Stimulated activated CD4-positive, alpha-beta T cell treated with anti-CD3 and anti-CD28 coated beads, Interleukin-15, amount 100 ng/mL, for 1 hour (primary cell): ENCODE measurements at places on chromosomes 12 and 14.

- DNase-seq = no peak
These were observed 349.6 kb upstream of the CLEC14A start for GRCh38 chr14:38605193-38606114.

- no peak for DNase-seq
These were observed 810.1 kb downstream of the FSCB start for GRCh38 chr14:43697003-43697402.

GRCh38 chr14:31965735-31966598 is 111.1 kb upstream of the ARHGAP5 start:
- DNase-seq = no peak

DNA sequence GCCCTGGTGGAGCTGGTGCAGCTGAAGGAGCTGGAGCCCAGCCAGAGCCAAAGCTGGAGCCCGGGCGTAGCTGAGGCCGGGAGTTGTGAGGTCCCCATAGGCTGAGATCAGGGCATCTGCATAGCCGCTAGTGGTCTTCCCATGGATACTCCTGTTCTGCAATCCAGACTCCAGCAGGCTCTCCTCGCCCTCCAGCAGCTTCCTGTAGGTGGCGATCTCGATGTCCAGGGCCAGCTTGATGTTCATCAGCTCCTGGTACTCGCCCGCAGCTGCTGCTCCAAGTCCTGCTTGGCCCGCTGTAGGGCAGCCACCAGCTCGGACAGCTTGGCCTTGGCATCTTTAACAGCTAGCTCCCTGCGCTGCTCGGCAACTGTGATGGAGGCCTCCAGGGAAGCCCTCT is 966.1 kb downstream of the FSCB start:
- no peak for DNase-seq

DNA sequence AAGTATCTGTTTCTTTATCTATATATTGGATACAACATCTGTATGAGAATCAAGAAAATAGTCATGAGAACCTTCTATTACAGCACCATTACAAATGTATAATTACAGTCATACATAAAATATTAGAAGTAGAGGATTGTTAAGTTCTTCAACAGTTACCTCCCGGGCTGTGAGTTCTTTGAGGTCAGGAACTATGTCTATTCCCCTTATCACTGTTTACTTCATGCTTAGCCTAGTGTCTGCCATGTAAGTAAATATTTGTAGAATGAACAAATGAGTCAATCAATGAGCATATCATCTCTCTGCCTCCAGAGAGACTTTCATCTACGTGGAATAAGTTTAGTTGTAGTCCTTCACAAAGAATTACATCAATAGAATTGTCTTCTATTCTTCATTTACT is 47.2 kb downstream of the PUS7L start:
- no peak for DNase-seq

- DNase-seq = no peak
These were observed 45.8 kb upstream of the TBX3 start for GRCh38 chr12:114729731-114730130.

DNA sequence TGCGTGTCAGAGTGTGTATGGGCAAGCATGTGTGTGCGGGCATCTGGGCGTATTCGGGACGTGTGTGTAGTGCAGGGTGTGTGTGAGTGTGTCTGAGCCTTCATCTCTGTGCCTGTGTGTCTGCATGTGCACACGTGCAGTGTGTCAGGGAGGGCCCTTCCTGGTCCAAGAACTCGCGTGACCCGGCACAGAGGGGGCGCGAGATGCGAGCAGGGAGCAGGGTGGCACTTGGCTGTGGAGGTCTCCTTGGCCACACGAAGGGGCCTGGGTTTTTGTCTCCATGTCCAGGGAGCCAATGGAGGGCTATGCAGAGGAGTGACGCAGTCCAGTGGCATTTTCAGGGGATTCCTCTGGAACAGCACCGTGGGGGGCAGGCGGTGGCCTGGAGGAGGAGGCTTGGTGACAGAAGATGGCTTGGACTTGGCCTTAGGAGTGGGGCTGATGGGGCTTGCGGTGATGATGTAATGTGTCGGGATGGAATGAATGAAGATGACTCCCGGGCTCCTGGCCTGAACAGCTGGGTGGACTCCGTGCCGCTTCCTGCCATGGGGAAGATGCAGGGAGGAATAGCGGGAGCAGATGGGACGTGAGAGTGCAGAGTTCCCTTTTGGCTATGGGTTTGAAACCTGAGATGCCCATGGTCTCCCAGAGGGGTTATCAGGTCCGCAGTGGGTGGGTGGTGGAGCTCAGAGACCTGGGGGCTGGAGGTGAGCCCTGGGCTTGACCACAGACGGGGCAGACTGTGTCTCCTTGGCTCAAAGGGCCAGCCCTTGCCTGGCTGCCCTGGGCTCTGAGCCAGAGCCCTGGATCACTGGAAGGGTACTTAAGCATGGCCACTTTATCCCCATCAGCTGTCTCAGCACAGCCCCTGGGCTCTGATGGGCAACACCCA is 208.3 kb downstream of the PHETA1 start:
- DNase-seq = no peak

- no peak for DNase-seq
These were observed 86.3 kb downstream of the PLEKHG3 start for GRCh38 chr14:64790478-64790877.

GRCh38 chr14:102125546-102125945 is 14.2 kb upstream of the WDR20 start:
- DNase-seq = no peak

DNA sequence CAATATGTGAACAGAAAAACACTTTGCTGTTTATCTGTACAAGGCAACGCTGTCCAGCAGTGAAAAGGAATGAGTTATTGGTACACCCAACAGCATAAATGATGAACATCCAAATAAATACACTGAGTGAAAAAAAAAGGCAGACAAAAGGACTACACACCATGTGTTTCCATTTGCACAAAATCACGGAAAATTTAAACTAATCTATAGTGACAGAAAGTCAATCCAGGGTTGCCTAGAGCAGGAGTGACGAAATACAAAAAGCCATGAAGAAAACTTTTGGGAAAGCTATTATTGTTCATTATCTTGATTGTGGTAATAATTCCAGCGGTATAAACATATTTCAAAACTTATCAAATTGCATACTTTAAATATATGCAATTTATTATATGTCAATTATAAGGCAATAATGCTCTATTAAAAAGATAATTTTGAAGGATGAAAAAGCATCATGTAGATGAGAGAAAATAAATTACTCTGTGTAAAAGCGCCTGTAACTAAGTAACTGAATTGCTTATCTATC is 578.0 kb upstream of the TMEM132C start:
- no peak for DNase-seq
